ENCODE measurements at places on chromosomes 1 and 21.

DNA sequence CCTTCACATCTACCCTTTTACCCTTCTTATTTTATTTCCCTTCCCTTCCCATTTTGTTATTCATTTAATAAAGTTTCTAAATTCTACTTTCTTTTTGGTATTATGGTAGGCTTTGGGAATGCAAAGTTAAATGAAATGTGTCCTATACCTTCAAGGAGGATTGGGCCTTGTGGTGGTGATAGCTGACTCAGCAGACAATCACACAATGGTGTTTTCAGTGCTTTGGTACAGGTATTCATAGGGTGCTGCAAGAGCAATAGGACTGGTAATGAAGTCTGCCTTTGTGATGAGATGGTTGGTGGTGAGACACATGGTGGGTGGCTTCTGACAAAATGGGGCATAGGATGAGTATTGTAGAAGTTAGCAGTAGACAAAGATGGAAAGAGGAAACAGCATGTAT lies 21.9 kb upstream of the SPAG17 start:
- no peak for DNase-seq

DNA sequence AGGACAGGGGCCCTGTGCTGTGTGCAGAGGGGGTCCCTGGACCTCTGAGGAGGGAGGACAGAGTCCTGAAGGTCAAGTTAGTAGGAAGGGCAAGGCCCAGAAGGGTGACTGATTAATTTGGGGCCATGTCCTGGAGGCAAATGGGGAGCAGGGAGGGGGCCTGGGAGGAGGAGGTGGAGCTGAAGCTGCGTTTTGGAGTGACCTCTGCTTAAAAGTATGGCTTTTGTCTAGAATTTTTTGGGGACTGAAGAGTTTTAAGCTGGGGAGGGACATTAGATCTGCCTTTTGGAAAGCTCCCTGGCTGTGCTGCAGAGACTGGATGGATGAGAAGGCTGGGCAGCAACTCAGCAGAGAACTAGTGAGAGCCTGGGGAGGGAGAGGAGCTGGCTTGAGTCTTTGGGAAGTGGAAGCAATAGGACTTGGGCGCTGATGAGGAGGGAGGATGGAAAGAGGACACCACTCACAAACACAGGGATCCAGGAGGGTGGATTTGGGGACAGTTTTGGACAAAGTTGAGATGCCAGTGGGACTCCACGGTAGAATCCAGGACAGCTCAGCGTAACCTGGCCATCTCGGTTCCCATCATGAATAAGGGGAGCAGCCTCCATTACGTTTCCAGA lies 52.9 kb downstream of the ACBD3 start:
- no peak for DNase-seq

- no peak for DNase-seq
These were observed 4.1 kb downstream of the PABPC4 start for GRCh38 chr1:39572379-39573096.

- no peak for DNase-seq
These were observed 393.1 kb downstream of the PTPRU start for GRCh38 chr1:29629401-29629800.

- DNase-seq = peak; percentile 43
These were observed 5.5 kb downstream of the KCNA10 start for GRCh38 chr1:110513511-110513910.

GRCh38 chr1:185566995-185567394 lies 167.2 kb upstream of the HMCN1 start:
- no peak for DNase-seq

- no peak for DNase-seq
These were observed 32.7 kb upstream of the TMEM125 start for GRCh38 chr1:43237121-43237520.

- peak; percentile 69 for DNase-seq
These were observed 7.4 kb downstream of the EFNA4 start for GRCh38 chr1:155070721-155071569.

GRCh38 chr21:21163904-21164303 lies 165.7 kb downstream of the NCAM2 start:
- DNase-seq = peak; percentile 62

DNA sequence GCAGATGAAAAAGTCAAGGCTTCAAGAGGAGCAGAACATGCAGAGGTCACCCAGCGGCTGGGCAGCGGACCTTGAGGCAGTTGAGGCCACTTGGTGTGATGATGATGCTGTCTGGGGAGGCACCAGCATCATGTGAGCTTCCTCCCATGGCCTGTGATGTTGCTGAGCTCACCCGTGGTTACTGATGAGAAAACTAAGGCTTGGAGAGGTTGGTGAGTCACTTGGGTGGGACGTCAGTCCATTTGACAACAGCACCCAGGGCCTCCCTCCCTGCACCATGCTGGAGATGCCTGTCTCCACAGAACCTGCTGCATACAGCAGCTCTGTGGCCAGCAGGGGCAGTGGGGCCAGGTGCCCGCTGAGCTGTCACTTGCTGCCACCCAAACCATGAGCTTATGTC lies 146.8 kb downstream of the NPHP4 start:
- no peak for DNase-seq

Measured in NCI-H524 (cell line).